ENCODE measurements at places on chromosomes 6 and 20. TPM values are rescaled to one million over a fixed set of nuclear protein-coding genes. Genes with fewer than 3 reads are reported as not detected.

Gene TREML2
- total RNA-seq: 9.6 TPM

DNA sequence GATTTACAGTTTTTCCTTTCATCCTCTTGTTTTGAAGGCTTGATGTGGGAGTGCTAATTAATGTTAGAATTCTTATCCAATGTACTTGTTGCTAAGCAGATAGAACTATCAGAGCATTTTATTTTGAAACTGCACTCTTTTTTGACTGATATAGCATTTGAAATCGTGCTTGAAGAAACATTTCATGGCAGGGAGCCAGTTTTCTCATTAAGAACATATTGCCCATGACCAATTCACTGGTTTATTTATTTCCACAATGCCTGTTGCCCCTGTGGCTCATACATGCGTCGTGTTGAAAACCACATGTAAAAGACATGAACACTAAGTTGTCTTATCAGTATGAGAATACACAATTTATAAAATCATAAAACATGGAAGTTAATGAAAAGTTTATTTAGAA lies 479.7 kb upstream of the FLRT3 start:
- no peak for DNase-seq
- no peaks in the 10 kb centered on the region for H3K4me1 ChIP-seq
- no peaks in the 10 kb centered on the region for H3K36me3 ChIP-seq

- no peak for DNase-seq
- no peak overlapping the region for H3K4me3 ChIP-seq
- peaks cover 3% of the 10 kb centered on the region for H3K36me3 ChIP-seq
- H3K27ac ChIP-seq: no peak overlapping the region
- H3K4me1 ChIP-seq: peaks cover under 1% of the 10 kb centered on the region
Measured at GRCh38 chr6:4128748-4129147, 6.6 kb downstream of the ECI2 start.

DNA sequence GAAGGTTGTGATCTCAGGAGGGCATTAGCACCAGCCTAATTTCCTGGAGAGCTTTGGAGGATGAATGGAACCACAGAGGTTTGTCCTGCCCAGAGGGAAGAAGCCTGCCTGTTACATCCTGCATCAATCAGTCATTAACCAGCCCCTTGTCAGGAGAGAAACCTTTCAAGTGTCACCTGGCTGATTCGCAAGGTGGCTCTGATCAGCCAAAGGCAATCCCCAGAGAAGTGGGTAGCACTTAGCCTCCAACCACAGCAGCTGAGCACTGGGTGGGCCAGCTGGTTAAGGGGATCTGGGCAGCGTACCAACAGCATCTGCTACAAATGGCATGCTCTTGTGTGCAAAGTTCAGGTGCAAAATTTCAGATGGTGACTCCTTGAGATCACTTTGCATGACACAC lies 26.9 kb downstream of the ANKEF1 start:
- no peak overlapping the region for H3K27ac ChIP-seq
- H3K27me3 ChIP-seq: peaks cover 2% of the 10 kb centered on the region
- DNase-seq: no peak
- no peak overlapping the region for H3K4me3 ChIP-seq
- H3K36me3 ChIP-seq: peaks cover 6% of the 10 kb centered on the region
- H3K4me1 ChIP-seq: peaks cover 8% of the 10 kb centered on the region

Gene HLA-DQB2
- total RNA-seq: 112 TPM

DNA sequence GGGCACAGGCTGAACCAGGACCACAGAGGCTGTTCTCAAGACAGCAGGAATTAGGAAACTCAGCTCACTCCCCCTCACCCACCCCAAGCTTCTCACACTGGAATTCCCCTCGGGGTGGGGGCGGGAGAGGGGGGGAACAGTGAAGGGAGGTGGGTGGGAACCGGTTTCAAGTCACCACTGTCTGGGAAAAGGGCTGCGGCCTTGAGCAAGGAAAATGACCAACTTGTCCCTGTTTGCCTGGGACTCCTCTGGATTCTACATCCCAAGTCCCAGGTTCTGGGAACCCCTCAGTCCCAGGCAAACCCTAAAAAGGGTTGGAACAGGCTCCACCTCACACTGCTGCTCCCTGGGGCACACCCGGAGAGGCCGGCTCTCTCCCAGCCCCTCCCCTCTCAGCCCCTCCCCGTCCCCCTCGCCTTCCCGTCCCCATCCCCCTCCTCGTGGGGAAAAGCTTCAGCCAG lies 230.7 kb downstream of the TFAP2C start:
- no peak for DNase-seq
- H3K27ac ChIP-seq: no peak overlapping the region
- H3K4me1 ChIP-seq: no peaks in the 10 kb centered on the region
- no peak overlapping the region for H3K4me3 ChIP-seq

DNA sequence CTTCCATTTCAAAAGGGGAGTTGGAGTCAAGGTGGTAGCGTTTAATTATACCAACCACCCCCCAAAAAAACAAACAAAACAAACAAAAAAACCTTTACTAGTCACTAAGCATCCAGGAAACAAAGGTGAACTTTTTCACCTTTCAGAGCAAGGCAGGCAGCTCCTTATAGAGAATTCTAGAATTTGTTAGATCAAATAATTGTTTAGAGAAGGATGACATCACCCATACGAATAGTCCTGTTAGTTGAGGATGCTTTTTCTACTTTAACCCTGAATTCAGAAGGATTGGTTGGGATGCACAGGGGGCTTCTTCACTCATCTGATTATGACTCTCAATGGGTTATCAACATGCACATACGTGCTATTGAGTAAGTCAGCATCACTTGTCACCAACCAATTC lies 44.3 kb downstream of the GNAS start:
- peak overlapping the region; percentile 39 for H3K27ac ChIP-seq
- no peaks in the 10 kb centered on the region for H3K27me3 ChIP-seq
- H3K4me3 ChIP-seq: no peak overlapping the region
- peaks cover 49% of the 10 kb centered on the region for H3K36me3 ChIP-seq
- H3K4me1 ChIP-seq: peaks cover 47% of the 10 kb centered on the region

- no peaks in the 10 kb centered on the region for H3K27me3 ChIP-seq
- no peaks in the 10 kb centered on the region for H3K4me1 ChIP-seq
- no peak overlapping the region for H3K27ac ChIP-seq
- no peak for DNase-seq
Measured at GRCh38 chr6:124131259-124131658, 327.6 kb downstream of the NKAIN2 start.

GRCh38 chr20:60070791-60071190 lies 112.6 kb downstream of the CDH26 start:
- H3K4me3 ChIP-seq: no peak overlapping the region
- no peaks in the 10 kb centered on the region for H3K4me1 ChIP-seq
- no peak overlapping the region for H3K27ac ChIP-seq
- H3K27me3 ChIP-seq: no peaks in the 10 kb centered on the region

Gene RAD21L1
- total RNA-seq: not detected

DNA sequence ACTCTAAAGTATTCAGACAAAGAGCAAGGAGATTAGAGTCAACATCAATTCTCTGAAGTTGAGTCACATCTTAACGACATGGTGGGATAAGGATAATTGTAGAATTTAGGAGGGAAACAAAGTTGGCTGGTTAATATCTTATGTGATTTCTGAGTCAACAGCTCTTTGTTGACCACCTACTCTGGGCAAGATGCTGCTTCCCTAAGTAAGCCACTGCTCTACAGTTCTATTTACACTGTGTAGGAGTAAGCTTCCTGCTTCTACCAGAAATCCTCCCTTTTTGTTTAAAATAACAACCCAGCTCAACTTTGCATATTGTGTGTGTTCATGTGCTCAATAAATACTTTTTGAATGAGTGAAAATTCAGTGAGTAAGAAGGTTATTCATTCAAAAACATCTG lies 3.1 kb downstream of the HS3ST5 start:
- DNase-seq: no peak
- no peak overlapping the region for H3K4me3 ChIP-seq
- H3K36me3 ChIP-seq: no peaks in the 10 kb centered on the region
- H3K27me3 ChIP-seq: peaks cover 8% of the 10 kb centered on the region
- H3K27ac ChIP-seq: no peak overlapping the region

DNA sequence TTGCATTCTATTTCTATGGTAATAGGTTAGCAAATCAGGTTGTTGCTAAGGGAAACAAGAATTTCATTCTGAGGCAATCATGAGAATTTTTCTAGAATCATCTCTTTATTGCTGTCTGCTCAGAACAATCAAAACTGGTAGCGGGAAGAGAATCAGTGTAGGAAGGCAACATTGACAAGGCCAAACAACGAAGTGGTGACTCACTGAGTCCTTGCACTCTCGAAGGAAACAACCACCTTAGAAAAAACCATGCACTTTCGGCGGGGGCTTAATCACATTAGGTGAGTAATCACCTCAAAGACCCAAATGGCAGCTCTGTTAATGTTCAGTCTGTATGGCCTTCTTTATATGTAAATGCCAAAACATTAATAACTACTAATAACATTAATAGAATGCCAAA lies 78.8 kb upstream of the MAP7 start:
- H3K27me3 ChIP-seq: no peaks in the 10 kb centered on the region
- no peak overlapping the region for H3K4me3 ChIP-seq
- H3K36me3 ChIP-seq: peaks cover 36% of the 10 kb centered on the region

DNA sequence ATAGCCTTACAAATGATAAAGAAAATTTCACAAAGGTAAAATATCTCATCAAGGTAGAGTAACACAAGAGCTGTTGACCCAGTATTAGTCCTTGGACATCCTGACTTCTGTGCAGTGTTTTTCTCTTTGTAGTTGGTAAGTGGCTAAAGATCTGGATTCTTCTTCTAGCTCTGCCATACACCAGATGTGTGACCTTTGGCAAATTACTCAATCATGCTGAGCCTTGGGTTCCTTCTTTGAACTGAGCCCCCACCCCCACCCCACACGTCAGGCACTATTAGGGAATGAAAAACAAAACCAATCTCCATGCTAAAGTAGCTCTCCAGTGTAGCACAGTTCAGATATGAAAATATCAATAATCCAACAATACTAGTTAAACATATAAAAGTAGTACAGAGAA lies 15.1 kb upstream of the TRIM39 start:
- H3K4me3 ChIP-seq: no peak overlapping the region
- no peak for DNase-seq
- H3K4me1 ChIP-seq: no peaks in the 10 kb centered on the region
- H3K27me3 ChIP-seq: no peaks in the 10 kb centered on the region

- no peak overlapping the region for H3K4me3 ChIP-seq
- no peaks in the 10 kb centered on the region for H3K36me3 ChIP-seq
- no peaks in the 10 kb centered on the region for H3K27me3 ChIP-seq
- H3K4me1 ChIP-seq: no peaks in the 10 kb centered on the region
- DNase-seq: no peak
- no peak overlapping the region for H3K27ac ChIP-seq
Measured at GRCh38 chr6:105211831-105212230, 32.0 kb upstream of the POPDC3 start.

GRCh38 chr6:149075616-149076354 lies 241.7 kb upstream of the TAB2 start:
- no peak overlapping the region for H3K27ac ChIP-seq
- H3K4me3 ChIP-seq: no peak overlapping the region
- no peaks in the 10 kb centered on the region for H3K4me1 ChIP-seq

GRCh38 chr6:98382246-98382645 lies 452.1 kb upstream of the POU3F2 start:
- no peak for DNase-seq
- no peaks in the 10 kb centered on the region for H3K27me3 ChIP-seq
- H3K4me1 ChIP-seq: no peaks in the 10 kb centered on the region
- H3K4me3 ChIP-seq: no peak overlapping the region

GRCh38 chr6:34484899-34485298 lies 19.0 kb downstream of the PACSIN1 start:
- H3K36me3 ChIP-seq: no peaks in the 10 kb centered on the region
- no peak overlapping the region for H3K4me3 ChIP-seq
- H3K27ac ChIP-seq: no peak overlapping the region
- peaks cover 8% of the 10 kb centered on the region for H3K4me1 ChIP-seq

- H3K36me3 ChIP-seq: no peaks in the 10 kb centered on the region
- no peak overlapping the region for H3K27ac ChIP-seq
- no peak overlapping the region for H3K4me3 ChIP-seq
- no peak for DNase-seq
Measured at GRCh38 chr6:98877250-98877649, 42.9 kb downstream of the POU3F2 start.

Gene MOG
- not detected for total RNA-seq

Gene ZNF165
- 4.7 TPM for total RNA-seq

GRCh38 chr20:58595167-58595566 lies 55.9 kb upstream of the STX16 start:
- no peak overlapping the region for H3K27ac ChIP-seq
- no peaks in the 10 kb centered on the region for H3K27me3 ChIP-seq
- H3K36me3 ChIP-seq: no peaks in the 10 kb centered on the region
- H3K4me3 ChIP-seq: no peak overlapping the region
- no peaks in the 10 kb centered on the region for H3K4me1 ChIP-seq
- no peak for DNase-seq

DNA sequence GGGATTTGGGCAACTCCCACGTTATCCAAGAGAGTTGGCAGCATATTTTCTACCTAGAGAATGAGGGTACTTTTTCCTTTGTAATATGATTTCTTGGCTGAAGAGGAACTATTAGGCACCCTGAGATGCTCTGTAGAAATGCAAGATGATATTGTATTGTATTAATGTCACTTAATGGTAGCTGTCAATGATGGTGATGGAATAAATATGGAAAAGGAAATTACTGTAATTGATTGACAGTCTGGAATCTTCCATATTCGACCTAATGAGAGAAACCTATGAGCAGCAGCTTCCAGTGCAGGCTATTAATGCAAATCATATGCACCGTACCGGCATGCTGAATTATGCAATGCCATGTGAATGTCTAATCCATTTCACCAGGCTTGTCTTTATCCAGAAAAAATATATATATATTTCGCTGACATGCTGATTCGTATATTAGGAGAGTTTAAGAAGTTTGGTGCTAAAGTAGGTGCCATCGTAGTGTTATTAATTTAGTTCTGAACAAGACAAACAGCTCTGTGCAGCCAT lies 494.2 kb upstream of the JARID2 start:
- H3K4me3 ChIP-seq: no peak overlapping the region
- H3K27ac ChIP-seq: no peak overlapping the region
- no peak for DNase-seq

- H3K4me1 ChIP-seq: peaks cover 6% of the 10 kb centered on the region
- H3K27me3 ChIP-seq: no peaks in the 10 kb centered on the region
- no peak overlapping the region for H3K27ac ChIP-seq
- no peak for DNase-seq
Measured at GRCh38 chr6:47650553-47651432, 47.6 kb upstream of the ADGRF4 start.

GRCh38 chr6:123619156-123619555 lies 17.6 kb downstream of the TRDN start:
- H3K36me3 ChIP-seq: no peaks in the 10 kb centered on the region
- H3K4me3 ChIP-seq: no peak overlapping the region
- H3K27me3 ChIP-seq: no peaks in the 10 kb centered on the region
- H3K27ac ChIP-seq: no peak overlapping the region

Gene FAM217A
- total RNA-seq: not detected

All from B cell (primary cell).